ENCODE measurements at places on chromosomes 6 and 20.
A peak's percentile ranks its signal among the peaks of the same experiment; 100 is the strongest.

GRCh38 chr6:115932481-115932880, 128.2 kb downstream of the FRK start:
- no peaks in the 10 kb centered on the region for H3K4me1 ChIP-seq
- DNase-seq = no peak
- H3K27ac ChIP-seq = no peak overlapping the region
- no peaks in the 10 kb centered on the region for H3K36me3 ChIP-seq

DNA sequence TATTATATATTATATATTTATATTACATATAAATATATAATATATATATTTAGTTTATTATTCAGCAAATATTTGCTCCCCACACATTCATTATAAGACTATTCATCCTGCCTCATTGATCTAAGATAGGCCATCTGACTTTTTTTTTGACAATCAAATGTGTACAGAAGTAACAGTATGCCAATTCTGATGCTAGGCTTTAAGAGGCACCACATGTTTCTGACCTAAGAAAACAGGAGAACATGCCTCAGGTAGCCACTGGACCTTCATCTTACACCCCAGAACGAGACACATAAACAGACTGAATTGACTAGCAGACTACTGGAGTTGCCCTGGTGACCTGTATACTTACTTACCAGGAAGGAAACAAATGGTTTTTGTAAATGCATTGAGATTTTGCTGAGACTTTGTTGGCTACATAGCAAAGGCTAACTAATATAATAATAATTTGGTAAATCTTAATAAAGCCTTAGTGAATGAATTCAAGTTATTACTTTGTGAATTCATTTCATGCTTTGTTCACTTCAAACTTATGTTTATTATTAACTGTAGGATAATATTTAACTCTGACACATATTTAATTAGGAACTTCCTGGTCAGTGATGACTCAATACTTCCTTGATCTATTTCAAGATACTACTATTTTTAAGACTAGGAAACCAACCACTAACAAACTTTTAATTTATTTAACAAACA, 13.4 kb upstream of the MYO6 start:
- H3K4me1 ChIP-seq = no peaks in the 10 kb centered on the region
- no peaks in the 10 kb centered on the region for H3K36me3 ChIP-seq

DNA sequence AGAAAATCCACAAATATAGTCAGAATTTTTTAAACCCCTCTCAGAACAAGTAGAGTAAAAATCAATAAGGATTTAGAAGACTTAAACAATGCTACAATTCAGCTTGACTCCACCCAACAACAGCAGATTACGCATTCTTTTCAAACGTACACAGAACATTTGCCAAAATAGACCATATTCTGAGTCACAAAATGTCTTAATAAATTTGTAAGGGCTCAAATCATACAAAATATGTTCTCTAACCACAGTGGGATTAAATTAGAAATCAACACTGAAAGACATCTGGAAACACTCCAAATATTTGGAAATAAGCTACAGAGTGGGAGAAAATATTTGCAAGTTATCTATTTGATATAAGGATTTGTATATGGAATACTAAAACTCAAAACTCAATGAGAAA, 164.2 kb upstream of the AKAP12 start:
- no peak overlapping the region for H3K4me3 ChIP-seq
- H3K27ac ChIP-seq = no peak overlapping the region
- no peaks in the 10 kb centered on the region for H3K27me3 ChIP-seq
- no peaks in the 10 kb centered on the region for H3K4me1 ChIP-seq

- H3K4me3 ChIP-seq = peak overlapping the region; percentile 79
- peak; percentile 81 for DNase-seq
- H3K4me1 ChIP-seq = peaks cover 64% of the 10 kb centered on the region
- peaks cover 24% of the 10 kb centered on the region for H3K36me3 ChIP-seq
- H3K27me3 ChIP-seq = no peaks in the 10 kb centered on the region
These were observed 94.6 kb downstream of the ARMC2 start for GRCh38 chr6:108942556-108943492.

DNA sequence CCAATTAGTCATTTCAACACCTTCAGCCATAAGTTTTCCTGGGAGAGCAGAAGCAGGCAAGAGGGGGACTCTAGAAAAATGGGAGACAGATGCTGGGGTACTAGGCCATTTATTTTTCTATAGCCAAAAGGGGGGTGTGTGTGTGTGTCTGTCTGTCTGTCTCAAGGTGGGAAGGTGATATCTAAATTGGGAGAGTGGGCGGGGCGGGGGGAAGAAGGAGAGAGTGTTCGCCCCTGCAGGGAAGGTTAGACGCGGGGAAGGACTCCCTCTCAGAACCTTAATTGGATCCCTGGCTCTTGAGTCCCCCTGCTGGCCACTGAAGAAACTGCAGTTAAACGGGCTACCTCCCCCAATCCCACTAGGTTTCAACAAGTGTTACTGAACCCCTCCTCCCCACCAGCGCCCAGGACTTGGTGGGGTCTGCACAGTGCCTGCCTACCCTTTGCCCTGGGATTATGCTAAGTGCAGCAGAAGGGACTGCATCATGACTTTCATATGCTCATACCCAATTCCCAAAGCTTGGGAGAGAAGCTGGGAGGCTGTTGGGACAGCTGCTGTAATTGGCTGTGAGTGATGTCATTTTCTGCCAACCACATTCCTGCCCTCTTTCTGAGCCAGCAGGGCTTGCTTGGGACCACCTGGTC, 45.8 kb downstream of the FOXP4 start:
- no peaks in the 10 kb centered on the region for H3K36me3 ChIP-seq
- no peaks in the 10 kb centered on the region for H3K4me1 ChIP-seq
- H3K27me3 ChIP-seq = no peaks in the 10 kb centered on the region
- no peak overlapping the region for H3K27ac ChIP-seq

GRCh38 chr6:15327271-15327670, 81.4 kb downstream of the JARID2 start:
- H3K36me3 ChIP-seq = peaks cover 21% of the 10 kb centered on the region
- peak; percentile 73 for DNase-seq
- H3K27ac ChIP-seq = peak overlapping the region; percentile 80
- peaks cover 89% of the 10 kb centered on the region for H3K4me1 ChIP-seq
- H3K4me3 ChIP-seq = no peak overlapping the region

GRCh38 chr6:100466410-100467128, 1.8 kb upstream of the SIM1 start:
- H3K4me1 ChIP-seq = peaks cover 8% of the 10 kb centered on the region
- peak; percentile 14 for DNase-seq
- peaks cover 82% of the 10 kb centered on the region for H3K27me3 ChIP-seq
- peaks cover 12% of the 10 kb centered on the region for H3K36me3 ChIP-seq
- H3K27ac ChIP-seq = peak overlapping the region; percentile 7
- peak overlapping the region; percentile 1 for H3K4me3 ChIP-seq

- no peak overlapping the region for H3K4me3 ChIP-seq
- peak; percentile 75 for DNase-seq
- no peaks in the 10 kb centered on the region for H3K36me3 ChIP-seq
These were observed 34.3 kb upstream of the ZBP1 start for GRCh38 chr20:57654363-57654997.

- no peak overlapping the region for H3K4me3 ChIP-seq
- DNase-seq = no peak
- no peak overlapping the region for H3K27ac ChIP-seq
- peaks cover 2% of the 10 kb centered on the region for H3K36me3 ChIP-seq
These were observed 3.0 kb downstream of the THBD start for GRCh38 chr20:23046431-23046830.

DNA sequence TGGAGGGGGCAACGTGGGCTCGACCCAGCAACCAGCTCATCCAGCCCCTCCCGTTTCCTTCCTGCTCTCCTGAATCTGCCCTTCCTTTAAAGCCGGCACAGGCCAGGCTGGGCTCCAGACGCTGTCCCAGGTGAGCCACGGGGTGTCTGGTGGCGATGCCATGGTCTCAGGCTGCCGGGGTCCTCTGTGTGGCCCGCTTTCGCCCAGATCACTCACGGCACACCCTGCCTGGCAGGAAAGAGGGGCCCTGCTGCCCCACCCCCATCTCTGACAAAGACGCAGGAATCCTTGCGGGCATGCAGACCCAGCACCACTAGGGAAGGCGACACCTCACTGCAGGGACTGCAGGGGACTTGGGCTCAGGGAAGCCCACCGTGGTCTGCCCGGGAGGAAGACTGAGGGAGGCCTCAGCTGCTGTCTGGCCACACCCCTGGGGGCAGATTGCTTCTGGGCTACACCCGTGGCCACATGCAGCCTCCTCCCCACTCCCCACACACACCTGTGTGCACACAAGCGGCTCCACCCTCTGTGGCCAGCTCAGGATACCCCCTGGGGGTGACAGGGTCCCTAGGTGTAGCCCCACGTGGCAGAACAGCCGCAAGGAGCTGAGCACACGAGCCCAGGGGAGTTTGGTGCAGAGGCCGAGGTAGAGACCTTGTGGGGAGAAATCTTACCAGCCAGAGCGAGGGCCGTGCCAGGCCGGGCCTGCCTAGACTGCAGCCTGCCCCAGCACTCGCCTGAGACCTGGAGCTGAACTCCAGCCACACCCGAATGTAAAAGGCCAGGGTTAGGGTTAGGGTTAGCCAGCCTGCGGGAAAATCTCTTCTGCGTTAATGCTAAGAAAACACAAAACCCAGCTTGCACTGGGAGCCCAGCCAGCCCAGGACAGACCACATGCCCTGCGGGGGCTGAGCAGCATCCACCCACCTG, 104.6 kb downstream of the DLL1 start:
- H3K27me3 ChIP-seq = peaks cover 7% of the 10 kb centered on the region
- H3K4me1 ChIP-seq = peaks cover 14% of the 10 kb centered on the region
- H3K27ac ChIP-seq = no peak overlapping the region
- no peak overlapping the region for H3K4me3 ChIP-seq

- H3K4me1 ChIP-seq = no peaks in the 10 kb centered on the region
- no peak for DNase-seq
- H3K27ac ChIP-seq = no peak overlapping the region
- no peaks in the 10 kb centered on the region for H3K36me3 ChIP-seq
- H3K27me3 ChIP-seq = peaks cover 21% of the 10 kb centered on the region
These were observed 5.9 kb downstream of the HSPA12B start for GRCh38 chr20:3738111-3739053.

GRCh38 chr6:147071776-147072175, 132.4 kb upstream of the STXBP5 start:
- H3K4me3 ChIP-seq = no peak overlapping the region
- no peak for DNase-seq
- H3K4me1 ChIP-seq = no peaks in the 10 kb centered on the region
- H3K27ac ChIP-seq = no peak overlapping the region
- no peaks in the 10 kb centered on the region for H3K36me3 ChIP-seq
- H3K27me3 ChIP-seq = no peaks in the 10 kb centered on the region

DNA sequence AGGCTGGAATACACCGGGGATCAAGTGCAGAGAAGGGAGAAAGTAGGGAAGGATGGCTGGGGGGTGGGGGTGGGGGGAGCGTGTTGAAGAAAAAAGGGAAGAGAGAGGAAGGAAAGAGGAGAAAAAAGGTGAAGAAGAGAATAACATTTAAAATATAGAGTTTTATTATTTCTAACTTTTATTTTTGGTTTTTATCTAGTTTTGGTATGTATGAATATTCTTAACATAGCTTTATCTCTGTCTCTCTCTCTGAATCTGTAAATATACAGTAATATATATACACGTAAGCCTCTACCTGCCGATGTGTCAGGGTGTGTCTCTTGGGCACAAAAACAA, 30.0 kb downstream of the HLA-F start:
- peaks cover 50% of the 10 kb centered on the region for H3K4me1 ChIP-seq
- no peak for DNase-seq
- H3K4me3 ChIP-seq = peak overlapping the region; percentile 95
- H3K27ac ChIP-seq = peak overlapping the region; percentile 96
- peaks cover 18% of the 10 kb centered on the region for H3K36me3 ChIP-seq

DNA sequence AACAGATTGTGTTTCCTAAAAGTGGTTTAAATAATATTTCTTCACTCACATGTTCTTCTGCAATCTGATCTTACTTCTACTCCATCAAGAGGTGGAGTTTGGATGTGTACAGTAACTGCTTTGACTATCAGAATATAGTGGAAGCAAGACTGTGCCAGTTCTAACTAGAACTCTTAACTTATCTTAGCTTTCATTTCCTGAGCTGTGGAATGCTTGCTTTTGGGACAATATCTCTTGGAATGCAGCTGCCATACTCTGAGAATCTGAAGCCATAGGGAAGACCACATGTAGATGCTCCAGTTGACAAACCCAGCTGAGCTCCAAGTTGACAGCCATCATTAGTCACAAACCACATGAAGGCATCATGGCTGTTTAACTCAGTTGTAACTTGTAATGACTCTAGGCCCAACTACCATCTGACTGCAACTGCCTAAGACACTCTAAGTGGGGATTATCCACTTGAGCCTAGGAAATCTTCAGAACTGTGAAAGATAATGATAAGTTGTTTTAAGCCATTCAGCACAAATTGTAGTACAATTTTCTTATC, 40.8 kb upstream of the MAN1A1 start:
- H3K36me3 ChIP-seq = no peaks in the 10 kb centered on the region
- H3K4me3 ChIP-seq = no peak overlapping the region
- H3K27me3 ChIP-seq = no peaks in the 10 kb centered on the region
- no peaks in the 10 kb centered on the region for H3K4me1 ChIP-seq
- no peak overlapping the region for H3K27ac ChIP-seq

DNA sequence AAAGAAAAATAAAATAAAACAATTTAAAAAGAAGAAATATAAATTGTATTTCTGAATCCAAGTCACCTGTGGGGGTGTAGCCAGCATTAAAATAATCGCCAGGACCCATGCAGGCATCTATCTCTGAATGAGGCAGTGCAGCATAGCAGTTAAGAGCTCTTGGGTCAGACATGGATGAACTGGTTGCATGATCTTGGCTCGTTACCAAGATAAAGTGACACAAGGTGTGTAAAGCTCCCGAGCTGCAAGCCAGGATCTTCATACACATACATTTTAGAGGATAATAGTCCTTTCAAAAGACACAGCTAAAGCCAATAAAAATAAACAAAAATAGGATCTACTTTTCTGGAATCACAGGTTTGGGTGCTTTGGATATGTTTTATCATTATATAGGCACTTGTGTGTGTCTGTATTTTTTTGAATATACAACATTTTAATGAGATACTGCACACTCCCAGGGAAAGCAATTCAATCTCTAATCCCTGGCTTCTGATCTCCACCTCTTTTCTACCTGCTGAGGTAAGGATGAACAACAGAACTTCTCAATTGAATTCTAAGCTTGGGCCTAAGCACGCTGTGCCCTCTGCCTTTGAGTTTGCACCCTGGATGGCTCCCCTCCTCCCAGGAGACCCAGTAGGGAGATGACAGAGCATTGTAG, 8.9 kb downstream of the TRIM10 start:
- no peak overlapping the region for H3K27ac ChIP-seq
- H3K27me3 ChIP-seq = peaks cover 24% of the 10 kb centered on the region
- peaks cover 13% of the 10 kb centered on the region for H3K4me1 ChIP-seq
- no peaks in the 10 kb centered on the region for H3K36me3 ChIP-seq
- H3K4me3 ChIP-seq = no peak overlapping the region

- peaks cover 2% of the 10 kb centered on the region for H3K27me3 ChIP-seq
- H3K36me3 ChIP-seq = peaks cover 30% of the 10 kb centered on the region
- peak overlapping the region; percentile 94 for H3K27ac ChIP-seq
These were observed 819 bp upstream of the MTRF1L start for GRCh38 chr6:153003366-153003690.

DNA sequence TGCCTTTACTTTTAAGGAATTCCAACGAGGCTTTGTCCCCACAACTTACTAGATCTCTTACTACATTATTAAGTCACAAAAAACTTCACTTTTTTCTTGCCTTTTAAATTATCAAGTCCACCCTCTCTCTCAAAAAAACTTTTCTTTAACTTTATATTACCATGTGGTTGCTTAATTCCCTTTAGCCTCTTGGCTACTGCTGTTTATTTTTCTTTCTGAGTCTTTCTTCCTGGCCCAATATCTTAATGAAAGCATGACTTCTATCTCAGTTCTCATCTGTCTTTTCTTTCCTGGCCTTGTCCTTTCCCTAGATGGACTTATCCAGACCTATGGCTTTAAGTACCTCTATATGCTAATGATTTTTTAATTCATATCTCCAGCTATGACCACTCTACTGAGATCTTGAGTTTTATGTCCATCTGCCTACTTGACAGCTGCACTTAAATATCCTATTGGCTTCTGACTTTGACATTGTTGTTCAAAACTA, 710.5 kb downstream of the RFPL4B start:
- H3K27me3 ChIP-seq = no peaks in the 10 kb centered on the region
- no peak overlapping the region for H3K4me3 ChIP-seq
- H3K4me1 ChIP-seq = no peaks in the 10 kb centered on the region
- H3K27ac ChIP-seq = no peak overlapping the region
- no peak for DNase-seq
- no peaks in the 10 kb centered on the region for H3K36me3 ChIP-seq

Data from activated CD8-positive, alpha-beta T cell treated with anti-CD3 and anti-CD28 coated beads, Interleukin-2, amount 10 ng/mL, durations not matched to agents 7 days and 5 days (primary cell).